Stimulated activated CD4-positive, alpha-beta T cell treated with anti-CD3 and anti-CD28 coated beads, Interleukin-12 subunit alpha, Interleukin-12 subunit beta, amount 100 ng/mL, for 24 hours (primary cell): ENCODE measurements at places on chromosomes 1 and 21.

DNA sequence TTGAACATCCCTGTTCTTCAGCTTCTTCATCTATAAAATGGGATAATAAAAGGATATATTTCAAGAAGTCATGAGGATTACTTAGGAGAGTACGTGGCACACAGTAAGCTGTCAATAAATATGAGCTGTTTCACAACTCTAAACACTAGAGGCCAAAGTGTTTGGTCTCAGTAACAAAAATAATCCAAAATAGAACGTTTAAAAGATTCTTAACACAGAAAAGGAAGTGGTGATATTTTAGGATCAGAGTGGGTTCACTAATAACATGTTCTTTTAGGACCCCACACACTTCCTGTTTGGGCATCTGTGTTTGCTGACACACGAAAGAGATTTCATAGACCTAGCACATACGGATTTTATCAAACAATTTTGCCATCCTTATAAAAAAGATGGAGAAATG is 32.9 kb downstream of the TNFSF18 start:
- no peak for DNase-seq

DNA sequence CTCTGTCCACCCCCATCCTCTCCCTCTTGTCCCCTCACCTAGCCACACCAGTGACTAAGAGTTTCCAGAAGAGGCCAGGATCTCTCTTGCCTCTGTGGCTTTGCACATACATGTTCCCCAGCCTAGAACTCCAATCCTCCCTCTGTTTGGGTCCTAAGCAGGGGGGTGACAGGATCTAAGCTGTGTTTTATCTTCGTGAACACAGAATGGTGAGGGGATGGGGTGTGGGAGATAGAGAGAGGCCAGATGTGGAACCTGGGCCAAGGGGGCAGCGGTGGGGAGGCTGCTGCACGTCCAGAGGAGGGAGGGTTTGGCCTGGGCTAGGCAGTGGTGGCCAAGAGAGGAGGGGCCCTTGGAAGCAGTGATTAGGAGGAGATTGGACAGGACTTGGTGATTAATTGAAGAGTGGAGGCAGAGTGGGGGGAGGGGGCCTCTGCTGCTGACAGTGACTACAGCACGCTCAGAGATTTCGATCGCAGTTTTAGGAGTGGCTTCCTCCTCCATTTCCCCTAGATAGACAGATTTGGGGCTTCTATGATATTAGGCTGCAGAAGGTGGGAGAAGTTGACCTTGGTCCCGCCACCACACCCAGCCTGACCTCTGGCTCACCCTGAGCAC is 17.1 kb upstream of the ADGRB2 start:
- DNase-seq, result no peak

GRCh38 chr1:48207131-48207530 is 15.4 kb upstream of the SLC5A9 start:
- no peak for DNase-seq

- DNase-seq, result no peak
Measured at GRCh38 chr1:97603776-97604175, 317.1 kb downstream of the DPYD start.

DNA sequence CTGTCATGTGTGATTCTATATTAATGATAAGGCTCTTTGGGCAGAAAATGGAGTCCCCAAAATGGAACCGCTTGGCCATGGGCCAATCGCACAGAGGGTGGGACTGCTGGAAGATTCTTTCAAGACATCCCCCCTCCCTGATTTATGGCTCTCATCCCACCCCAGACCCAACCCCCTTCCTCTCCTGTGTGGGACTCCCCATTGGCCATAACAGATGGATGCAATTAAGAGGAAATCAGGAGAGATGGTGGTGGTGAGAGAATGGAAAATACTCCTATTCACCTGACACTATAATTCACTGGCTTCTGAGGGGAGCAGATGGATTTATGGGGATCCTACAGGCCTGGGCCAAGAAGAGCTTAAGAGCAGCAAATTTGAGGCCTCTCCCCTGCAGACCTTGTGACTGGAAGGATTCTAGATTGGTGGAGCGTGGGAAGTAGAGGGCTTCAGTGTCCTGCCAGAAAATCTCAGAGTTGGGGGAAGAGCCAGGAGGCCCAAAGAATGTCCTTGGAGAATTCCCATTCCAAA is 1.7 kb downstream of the IGFN1 start:
- no peak for DNase-seq

DNA sequence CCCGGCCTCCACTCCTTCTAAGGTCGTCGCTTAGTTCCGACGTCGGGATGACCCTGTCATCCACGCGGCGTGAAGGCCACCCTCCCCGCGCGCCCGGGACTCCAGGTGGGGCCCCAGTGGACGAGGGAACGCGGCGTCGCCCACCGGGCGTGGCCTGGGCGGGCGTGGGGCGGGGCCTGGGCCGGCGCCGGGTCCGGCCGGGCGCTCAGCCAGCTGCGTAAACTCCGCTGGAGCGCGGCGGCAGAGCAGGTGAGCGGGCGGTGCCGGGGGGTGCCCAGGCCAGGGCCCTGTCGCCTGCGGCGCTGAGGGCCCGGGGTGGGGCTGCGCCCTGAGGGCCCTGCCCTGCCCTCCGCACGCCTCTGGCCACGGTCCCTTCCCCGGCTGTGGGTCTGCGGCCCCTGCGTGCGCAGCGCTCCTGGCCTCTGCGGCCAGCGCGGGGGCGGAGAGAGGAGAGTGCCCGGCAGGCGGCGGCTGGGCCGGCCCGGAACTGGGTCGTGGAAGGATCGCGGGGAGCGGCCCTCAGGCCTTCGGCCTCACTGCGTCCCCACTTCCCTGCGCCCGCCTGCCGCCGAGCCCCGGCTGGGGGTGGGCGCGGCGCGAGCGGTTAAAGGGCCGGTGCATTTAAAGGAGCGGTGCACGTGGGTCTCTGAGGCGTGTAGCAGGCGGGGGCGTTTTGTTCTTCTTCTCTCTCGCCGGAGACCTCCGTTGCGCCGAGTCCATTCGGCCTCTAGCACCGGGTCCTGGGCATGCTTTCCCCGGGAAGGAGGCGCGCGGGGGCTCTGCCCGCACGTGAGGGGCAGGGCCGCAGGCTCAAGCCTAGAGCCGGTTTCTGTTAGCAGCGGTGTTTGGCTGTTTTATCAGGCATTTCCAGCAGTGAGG is at the start of gene PSEN2:
Gene PSEN2, plus strand, starts transcription at position 216 of the 879 bp plus-strand sequence. CDS start 11,292 bp downstream, outside the sequence.
- DNase-seq, result peak; percentile 29

- no peak for DNase-seq
Measured at GRCh38 chr1:226637147-226637935, 88.8 kb downstream of the STUM start.

GRCh38 chr21:27572696-27573095 is 605.8 kb upstream of the ADAMTS5 start:
- DNase-seq, result no peak

DNA sequence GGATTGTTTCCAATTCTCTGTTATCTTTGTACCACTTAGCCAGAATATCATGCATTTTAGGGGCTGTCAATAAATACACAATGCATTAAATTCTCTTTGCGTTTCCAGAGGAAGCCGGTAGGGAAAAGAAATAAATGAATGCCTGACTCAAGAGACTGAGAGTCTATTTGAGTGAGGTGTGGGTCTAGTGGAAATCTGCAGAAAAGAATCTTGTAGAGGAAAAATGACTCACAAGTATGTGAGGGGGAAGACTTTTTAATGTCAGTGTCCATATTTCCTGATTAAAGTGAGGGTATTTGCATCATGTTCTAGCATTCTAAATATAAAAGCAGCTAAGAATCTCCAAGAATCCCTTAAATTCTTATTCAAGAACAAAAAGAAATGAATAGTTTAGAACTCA is 271.1 kb downstream of the PTPRC start:
- no peak for DNase-seq

DNA sequence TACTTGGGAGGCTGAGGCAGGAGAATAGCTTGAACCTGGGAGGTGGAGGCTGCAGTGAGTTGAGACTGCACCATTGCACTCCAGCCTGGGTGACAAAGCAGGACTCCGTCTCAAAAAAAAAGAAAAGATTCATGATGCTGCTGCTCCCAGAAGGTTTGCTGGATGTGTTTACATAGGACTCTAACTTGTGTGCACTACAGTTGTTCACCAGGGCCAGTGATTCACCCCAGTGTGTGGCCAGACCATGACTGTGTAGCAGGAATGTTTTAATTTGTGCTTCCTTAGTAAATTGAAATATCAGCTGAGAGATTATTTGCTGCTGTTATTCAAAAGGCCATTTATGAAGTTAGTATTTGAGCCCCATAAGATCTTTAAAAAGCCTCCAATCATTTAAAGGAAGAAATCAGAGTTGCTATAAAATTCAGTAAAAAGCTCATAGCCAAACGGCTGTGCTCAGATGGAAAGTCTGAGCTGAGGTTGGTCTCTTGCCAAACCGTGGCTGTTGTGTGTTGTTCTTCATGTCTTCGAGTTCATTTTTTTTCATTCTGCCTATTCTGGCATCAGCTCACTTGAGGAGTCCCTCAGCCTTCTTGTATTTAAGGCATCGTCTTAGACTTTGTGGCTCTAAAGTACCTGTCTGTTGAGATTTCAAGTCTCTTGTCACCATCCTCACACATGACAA is 18.1 kb upstream of the PGD start:
- no peak for DNase-seq

- no peak for DNase-seq
Measured at GRCh38 chr1:170560681-170561285, 28.8 kb downstream of the GORAB start.

DNA sequence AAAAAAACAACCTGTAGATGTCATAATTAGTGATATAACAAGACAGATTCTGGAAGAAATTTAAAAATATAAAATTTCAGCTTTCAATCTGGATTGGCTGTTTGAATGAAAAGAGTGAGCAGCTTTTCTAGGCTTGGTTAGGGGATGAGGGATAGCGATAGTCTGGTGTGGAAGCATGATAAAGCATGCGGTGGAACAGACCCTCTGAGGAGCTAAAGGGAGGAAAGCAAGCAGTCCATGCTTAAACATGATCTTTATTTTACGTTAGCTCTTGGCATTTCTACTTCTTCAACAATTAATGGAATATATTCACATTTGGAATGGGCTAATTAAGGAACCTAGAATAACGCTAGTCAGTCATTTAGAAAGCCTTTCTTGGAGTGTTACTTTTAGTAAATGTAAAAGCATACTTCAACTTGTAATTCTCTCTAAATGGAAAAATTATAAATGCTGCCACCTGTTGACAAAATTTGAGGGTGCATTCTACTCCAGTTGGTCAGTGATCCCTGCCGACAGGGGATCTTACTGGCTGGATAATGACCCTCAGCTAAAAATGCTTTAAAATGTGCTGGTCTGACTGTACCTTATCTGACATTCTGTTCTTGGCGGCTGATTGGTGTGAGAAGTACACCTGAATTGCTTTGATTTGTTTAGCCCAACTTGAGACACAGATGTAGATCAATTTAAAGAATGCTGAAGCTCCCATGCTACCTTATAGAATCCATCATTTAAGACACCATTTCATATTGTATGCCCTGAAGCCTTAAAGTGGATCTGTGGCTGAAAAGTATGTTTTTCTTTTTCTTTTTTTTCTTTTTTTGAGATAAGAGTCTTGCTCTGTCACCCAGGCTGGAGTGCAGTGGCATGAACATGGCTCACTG is 61.2 kb downstream of the AK4 start:
- DNase-seq, result no peak

- DNase-seq, result no peak
Measured at GRCh38 chr1:77057994-77058585, 161.1 kb downstream of the PIGK start.

GRCh38 chr1:236681219-236681618 is 5.1 kb upstream of the ACTN2 start:
- DNase-seq, result no peak

DNA sequence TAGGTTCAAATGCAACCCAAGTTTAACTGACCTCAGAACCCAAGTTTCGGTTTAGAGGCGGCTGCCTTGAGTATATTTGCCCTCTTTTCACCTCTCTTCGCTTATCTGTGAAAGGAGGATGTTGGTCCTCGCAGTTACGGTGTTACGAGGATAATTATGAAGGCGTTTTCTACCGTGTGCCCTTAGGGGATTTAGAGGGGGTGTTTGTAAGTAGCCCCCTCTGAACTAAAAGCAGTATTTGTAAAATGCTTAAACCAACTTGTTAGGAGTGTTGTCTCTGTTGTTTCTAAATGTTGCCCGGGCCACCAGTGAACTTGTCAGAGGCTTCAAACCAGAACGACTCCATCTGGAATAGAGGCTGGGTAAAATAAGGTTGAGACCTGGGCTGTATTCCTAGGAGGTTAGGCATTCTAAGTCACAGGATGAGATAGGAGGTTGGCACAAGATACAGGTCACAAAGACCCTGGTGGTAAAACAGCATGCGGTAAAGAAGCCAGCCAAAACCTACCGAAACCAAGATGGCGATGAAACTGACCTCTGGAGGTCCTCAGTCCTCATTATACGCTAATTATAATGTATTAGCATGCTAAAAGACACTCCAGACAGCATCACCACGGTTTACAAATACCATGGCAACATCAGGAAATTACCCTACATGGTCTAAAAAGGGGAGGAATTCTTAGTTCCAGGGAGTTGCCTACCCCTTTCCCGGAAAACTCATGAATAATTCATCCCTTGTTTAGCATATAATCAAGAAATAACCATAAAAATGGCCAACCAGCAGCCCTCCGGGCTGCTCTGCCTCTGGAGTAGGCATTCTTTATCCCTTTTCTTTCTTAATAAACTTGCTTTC is 1.0 kb upstream of the PSRC1 start:
- DNase-seq, result no peak

GRCh38 chr21:26967062-26967913 is at the start of gene ADAMTS5:
ADAMTS5 (minus strand) TSS chr21:26967088; CDS start chr21:26966391, 697 bp downstream.
- DNase-seq, result no peak

- DNase-seq, result no peak
Measured at GRCh38 chr1:51326839-51327238, 3.5 kb downstream of the TTC39A start.

DNA sequence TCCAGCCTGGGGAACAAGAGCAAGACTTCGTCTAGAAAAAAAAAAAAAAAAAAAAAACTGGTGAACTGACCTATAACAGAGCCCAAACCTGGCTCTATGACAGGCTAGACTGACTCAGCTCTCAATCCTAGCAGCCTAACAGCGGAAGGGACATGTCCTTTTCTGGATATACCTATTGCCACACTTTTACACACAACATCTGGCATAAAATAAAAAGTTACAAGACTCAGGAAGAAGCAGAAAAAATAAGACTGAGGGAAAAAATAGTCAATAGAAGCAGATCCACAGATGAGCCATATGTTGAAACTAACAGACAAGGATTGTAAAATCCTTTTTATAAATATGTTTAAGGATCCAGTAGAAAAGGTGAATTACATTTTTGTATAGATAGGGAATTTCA is 57.5 kb upstream of the IPO9 start:
- DNase-seq, result no peak

GRCh38 chr1:22104865-22105437 is 37.9 kb downstream of the WNT4 start:
- DNase-seq, result no peak
